ENCODE measurements at places on chromosomes 16 and 17.

GRCh38 chr16:66129196-66129595, 237.3 kb upstream of the CDH5 start:
- no peak overlapping the region for H3K27ac ChIP-seq
- H3K36me3 ChIP-seq = no peaks in the 10 kb centered on the region
- peaks cover 75% of the 10 kb centered on the region for H3K27me3 ChIP-seq
- no peak for DNase-seq
- H3K4me1 ChIP-seq = peaks cover 34% of the 10 kb centered on the region
- H3K4me3 ChIP-seq = no peak overlapping the region

- H3K27me3 ChIP-seq = no peaks in the 10 kb centered on the region
- peaks cover 48% of the 10 kb centered on the region for H3K4me1 ChIP-seq
- H3K27ac ChIP-seq = peak overlapping the region; percentile 90
- peak overlapping the region; percentile 33 for H3K4me3 ChIP-seq
- no peak for DNase-seq
- H3K36me3 ChIP-seq = peaks cover 25% of the 10 kb centered on the region
Observed at GRCh38 chr17:17958982-17959381, 13.2 kb downstream of the TOM1L2 start.

DNA sequence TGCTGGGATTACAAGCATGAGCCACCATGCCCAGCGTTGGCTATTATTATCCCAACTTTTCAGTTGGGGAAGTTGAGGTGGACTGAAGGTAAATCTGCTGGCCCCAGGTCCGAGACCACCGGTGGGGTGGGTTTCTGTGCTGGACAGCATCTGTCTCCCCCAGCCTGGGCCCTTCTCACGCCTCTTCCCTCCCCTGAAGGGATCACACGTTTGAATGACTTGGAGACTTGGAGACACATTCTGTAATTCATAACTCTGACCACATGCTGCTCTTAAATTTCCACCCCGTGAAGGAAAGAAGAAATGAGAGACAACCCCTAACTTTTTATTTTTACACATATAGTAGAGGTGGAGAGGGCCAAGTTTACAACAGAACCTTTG, 109.8 kb downstream of the MSI2 start:
- no peak overlapping the region for H3K4me3 ChIP-seq
- DNase-seq = no peak

GRCh38 chr16:87017371-87018012, 299.7 kb downstream of the C16orf95 start:
- H3K27ac ChIP-seq = no peak overlapping the region
- peaks cover 10% of the 10 kb centered on the region for H3K4me1 ChIP-seq
- peaks cover 4% of the 10 kb centered on the region for H3K27me3 ChIP-seq

DNA sequence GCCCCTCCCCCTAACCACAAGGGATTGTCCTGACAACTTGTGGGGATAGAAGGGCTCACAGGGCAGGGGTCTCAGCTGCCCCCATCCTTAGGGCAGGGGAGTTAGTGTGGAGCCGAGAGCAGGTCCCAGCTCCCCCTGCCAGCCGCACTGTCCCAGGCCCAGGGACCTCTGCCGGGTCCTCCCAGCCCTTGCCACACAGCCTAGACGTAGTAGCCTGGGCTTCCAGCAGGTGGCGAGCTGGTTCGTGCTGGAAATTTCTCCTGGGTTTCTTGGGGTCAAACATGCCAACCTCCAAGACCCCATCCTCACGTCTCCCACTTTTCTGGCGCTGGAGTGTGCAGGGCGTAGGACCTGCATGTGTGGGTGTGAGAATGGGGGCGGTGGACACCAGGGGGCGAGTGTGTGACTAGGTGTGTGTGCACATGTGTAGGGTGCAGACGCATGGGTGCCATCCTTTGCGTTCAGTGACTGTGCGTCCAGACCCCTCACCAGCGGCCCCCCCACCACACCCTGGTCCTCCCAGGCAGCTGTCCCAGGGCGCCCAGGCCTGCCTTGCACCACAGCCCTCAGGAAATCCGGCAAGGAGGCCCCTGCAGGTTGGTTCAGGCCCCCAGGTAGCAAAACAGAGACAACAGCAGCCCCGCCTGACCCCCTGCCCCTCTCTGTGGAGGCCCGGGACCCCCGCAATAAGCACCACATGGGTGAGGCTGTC, 29.5 kb downstream of the SBK1 start:
- H3K4me3 ChIP-seq = no peak overlapping the region
- DNase-seq = no peak
- H3K36me3 ChIP-seq = peaks cover 14% of the 10 kb centered on the region
- no peaks in the 10 kb centered on the region for H3K27me3 ChIP-seq
- H3K4me1 ChIP-seq = no peaks in the 10 kb centered on the region

DNA sequence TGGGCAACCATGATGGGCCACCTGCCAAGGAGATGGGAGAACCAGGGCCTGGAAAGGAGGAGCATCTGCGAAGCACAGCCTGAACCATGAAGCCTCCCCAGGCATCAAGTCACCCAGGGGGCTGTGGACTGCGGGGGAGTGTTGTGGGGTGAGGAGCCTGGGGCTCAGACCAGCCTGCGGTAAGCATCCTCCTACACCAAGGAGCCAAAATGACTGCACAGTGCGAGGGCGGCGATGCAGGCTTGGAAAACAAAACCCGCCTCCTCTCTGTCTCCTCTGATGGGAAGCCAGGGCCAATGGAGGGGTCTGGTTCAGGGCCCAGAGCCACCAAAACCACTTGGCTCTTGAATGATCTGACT, 18.1 kb upstream of the MAF start:
- DNase-seq = no peak
- H3K36me3 ChIP-seq = no peaks in the 10 kb centered on the region
- peaks cover 21% of the 10 kb centered on the region for H3K27me3 ChIP-seq
- H3K27ac ChIP-seq = no peak overlapping the region

DNA sequence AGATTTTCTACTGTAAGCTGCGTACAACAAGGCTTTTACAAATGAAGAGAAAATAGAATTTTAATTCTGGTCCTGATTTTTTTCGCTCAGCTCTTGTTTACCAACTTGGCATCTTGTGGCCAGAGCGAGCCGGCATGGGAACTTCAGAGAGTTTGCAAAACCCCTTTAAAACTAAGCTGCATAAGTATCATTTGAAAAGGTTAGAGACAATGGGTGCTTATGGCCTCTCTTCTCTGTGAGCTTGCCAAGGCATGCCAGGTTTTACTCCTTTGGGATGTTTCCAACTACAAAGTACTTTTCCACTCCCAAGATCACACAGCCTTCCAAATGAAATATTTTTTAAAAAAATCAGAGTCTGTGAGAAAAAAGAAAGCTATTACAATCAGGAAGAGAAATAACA, 62.4 kb upstream of the FA2H start:
- H3K4me1 ChIP-seq = peaks cover 2% of the 10 kb centered on the region
- no peak overlapping the region for H3K4me3 ChIP-seq
- H3K36me3 ChIP-seq = no peaks in the 10 kb centered on the region
- no peak overlapping the region for H3K27ac ChIP-seq
- no peak for DNase-seq

- no peak overlapping the region for H3K27ac ChIP-seq
- H3K4me3 ChIP-seq = no peak overlapping the region
- peaks cover 10% of the 10 kb centered on the region for H3K36me3 ChIP-seq
Observed at GRCh38 chr16:88628512-88628974, 9.8 kb upstream of the IL17C start.

- H3K27ac ChIP-seq = no peak overlapping the region
- peaks cover 15% of the 10 kb centered on the region for H3K4me1 ChIP-seq
- peaks cover 4% of the 10 kb centered on the region for H3K27me3 ChIP-seq
- DNase-seq = no peak
- H3K4me3 ChIP-seq = peak overlapping the region; percentile 66
Observed at GRCh38 chr17:17304521-17304985, 1.4 kb downstream of the NT5M start.

DNA sequence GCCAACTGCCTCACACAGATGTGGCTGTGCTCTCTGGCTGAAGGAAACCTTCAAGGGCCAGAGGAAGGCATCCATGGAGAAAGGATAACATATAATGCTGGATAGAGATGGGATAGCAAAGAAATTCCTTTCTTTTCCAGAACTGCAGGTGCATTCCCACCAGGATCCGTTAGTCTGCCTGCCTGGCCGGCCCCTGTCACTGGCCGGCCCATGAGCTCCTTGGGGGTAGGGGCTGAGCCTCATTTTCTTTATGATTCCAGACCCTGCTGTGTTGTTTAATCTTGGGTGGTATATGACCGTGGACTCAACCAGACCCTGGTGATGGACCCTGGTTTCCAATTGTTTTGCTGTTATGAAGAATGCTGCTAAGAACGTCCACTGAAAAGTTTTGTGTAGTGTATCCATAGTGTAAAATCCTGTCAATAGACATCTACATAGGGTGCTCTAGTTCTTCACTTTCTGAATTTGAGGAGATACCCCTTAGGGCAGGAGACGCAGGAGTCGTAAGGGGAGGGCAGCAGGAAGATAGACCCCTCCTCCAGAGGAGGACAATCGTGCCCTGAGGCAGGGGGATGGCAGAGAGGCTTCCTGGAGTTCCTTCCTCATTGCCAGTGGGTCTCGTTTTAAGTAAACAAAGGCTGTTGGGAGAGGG, 93.4 kb downstream of the IRX3 start:
- DNase-seq = no peak
- no peak overlapping the region for H3K4me3 ChIP-seq
- peaks cover 20% of the 10 kb centered on the region for H3K4me1 ChIP-seq
- H3K36me3 ChIP-seq = no peaks in the 10 kb centered on the region
- H3K27me3 ChIP-seq = no peaks in the 10 kb centered on the region

DNA sequence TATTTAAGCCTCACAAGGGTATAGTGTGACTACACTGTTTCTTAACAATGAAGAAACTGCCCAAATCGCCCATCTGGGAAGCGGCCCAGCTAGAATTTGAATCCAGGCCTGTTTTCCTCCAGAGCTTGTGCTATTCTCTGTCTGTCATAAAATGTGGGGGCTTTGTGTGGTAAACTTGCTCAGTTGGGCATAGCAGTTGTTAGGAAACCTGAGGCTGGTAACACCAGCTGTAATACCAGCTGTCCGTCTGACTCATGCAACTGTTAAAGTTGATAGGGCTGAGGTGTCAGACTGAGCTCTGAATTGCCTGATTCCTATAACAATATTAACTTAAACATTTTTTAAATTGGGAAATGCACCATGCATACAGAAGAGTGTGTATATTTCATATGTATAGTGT, 9.3 kb downstream of the NOD2 start:
- no peak overlapping the region for H3K4me3 ChIP-seq
- H3K27ac ChIP-seq = no peak overlapping the region
- DNase-seq = no peak
- peaks cover 2% of the 10 kb centered on the region for H3K36me3 ChIP-seq
- H3K27me3 ChIP-seq = peaks cover 16% of the 10 kb centered on the region
- no peaks in the 10 kb centered on the region for H3K4me1 ChIP-seq

All from mesothelial cell of epicardium (in vitro differentiated cells).